ENCODE measurements at places on chromosomes 7 and 10. TPM values are rescaled to one million over a fixed set of nuclear protein-coding genes. Genes with fewer than 3 reads are reported as not detected.

DNA sequence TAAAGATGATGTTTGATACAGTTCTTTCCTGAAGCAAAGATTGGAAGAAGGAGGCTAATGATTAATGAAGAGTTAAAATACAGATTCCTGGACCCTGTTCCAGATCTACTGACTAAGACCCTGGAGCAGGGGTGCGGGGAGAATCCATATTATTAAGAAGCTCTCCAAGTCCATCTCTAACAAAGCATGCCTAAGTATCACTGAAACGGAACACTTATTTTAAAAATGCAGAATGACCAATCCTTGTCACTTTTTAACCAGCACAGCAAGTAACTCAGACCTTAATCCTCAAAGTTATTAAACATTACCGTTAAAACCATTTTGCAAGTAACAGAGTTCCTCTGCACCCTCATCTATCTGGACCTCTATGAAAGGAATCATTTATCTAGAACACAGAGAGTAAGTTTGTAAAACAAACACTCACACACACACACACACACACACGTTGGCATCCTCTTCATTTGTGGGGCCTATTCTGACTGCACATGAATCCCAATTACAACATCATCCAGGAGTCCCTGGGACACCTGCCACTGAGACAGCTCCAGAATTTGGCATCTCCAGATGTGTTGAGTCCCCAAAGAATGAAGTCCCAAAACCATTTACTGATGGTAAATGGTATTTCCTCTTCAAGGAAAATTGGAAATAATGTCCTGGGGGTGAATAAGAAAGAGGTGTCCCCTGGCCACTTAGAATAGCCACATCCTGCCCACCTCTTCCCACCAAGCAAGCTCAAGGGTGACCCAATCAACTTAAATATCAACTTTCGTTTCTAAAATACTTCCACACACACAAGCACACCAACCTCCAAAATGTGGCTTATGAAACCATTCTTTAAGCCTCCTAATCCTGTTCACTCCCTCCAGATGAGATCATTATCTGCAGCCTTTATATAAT is 117.5 kb downstream of the PARD3 start:
- no peaks in the 10 kb centered on the region for H3K36me3 ChIP-seq
- peaks cover 4% of the 10 kb centered on the region for H3K4me1 ChIP-seq
- H3K27ac ChIP-seq = no peak overlapping the region

DNA sequence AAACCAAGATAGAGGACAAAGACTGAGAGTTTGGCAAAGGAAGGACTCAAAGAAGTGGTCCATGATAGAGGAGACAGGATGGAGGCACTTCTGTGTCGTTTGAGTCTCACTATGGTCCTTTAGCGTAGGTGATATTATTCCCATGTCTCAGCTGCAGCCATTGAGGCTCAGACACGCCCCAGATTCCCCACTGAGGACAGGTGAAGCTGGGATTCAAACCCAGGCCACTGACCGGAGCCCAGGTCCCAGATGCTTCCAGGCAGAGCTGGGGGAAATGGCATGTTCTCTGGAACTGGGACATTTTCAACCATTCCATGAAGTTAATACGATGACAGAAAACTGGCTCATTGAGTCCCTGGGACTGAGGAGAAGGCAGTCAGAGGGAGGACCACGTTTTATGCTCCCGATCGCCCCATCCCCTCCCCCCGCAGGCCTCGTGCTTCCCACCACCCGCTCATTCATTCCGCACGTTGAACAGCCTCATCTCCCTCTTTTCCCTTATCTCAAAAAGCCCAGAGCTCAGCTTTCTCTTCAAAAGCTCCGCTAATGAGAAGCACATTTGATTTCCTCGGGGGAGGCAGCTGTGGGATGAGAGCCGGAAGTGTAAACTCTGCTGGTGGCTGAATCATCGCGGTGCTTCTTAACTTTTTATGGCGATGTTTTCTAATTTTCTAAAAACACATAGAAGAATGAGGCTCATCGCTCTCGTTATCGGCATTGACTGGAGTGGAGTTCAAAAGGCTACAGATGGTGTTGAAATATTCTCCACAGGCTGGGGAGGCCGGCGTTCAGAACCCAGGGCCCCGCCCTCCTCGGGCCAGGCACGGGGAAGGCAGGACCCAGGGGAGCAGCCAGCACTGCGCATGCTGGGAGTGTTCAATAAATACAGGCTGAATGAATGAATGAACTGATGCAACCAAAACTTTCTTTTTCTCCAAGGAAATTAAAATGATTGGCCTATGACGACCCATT is 64.0 kb downstream of the OAT start:
- peaks cover 8% of the 10 kb centered on the region for H3K4me1 ChIP-seq
- peak; percentile 92 for DNase-seq
- H3K27me3 ChIP-seq = no peaks in the 10 kb centered on the region

- no peaks in the 10 kb centered on the region for H3K36me3 ChIP-seq
- H3K4me1 ChIP-seq = peaks cover 15% of the 10 kb centered on the region
- H3K27me3 ChIP-seq = no peaks in the 10 kb centered on the region
- H3K27ac ChIP-seq = no peak overlapping the region
- no peak for DNase-seq
Measured at GRCh38 chr10:63759335-63759734, 238.1 kb downstream of the REEP3 start.

The PRF1 gene
- not detected for total RNA-seq

DNA sequence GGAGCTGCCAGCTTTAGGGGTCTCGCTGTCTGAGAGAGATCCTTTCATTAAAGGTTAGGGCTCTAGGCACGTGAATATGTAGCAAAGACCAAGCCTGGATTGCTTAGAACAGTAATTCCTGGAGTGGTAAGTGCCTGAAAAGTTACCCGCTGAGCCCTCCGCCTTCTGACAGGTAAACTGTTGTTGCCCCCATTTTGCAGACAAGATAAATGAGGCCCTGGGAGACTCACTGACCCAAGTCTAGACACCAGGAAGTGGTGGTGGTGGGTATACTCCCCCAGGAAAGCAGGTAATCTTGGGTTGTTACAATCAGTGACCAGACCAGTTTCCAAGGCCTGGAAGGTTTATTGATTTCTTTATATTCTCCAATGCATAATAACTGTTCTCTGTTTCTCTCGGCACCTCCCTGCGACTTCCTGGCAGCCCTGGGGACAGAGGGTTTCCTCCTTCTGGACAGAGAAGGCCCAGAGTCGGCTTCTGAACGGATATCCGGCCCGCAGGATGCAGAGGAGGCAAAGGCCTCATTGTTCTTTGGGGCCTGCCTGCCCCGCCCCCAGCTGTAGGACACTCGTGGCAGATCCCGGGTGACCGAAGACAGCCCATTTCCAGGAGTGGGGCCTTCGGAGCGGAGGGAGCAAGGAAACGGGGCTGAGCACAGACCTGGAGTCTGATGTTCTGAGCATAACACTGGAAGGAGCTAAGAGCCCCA is 1.3 kb upstream of the GRK5 start:
- H3K4me3 ChIP-seq = peak overlapping the region; percentile 76
- H3K27me3 ChIP-seq = no peaks in the 10 kb centered on the region
- H3K27ac ChIP-seq = no peak overlapping the region

- H3K27ac ChIP-seq = no peak overlapping the region
- no peak overlapping the region for H3K4me3 ChIP-seq
- DNase-seq = no peak
- H3K4me1 ChIP-seq = peaks cover 8% of the 10 kb centered on the region
- H3K36me3 ChIP-seq = no peaks in the 10 kb centered on the region
- no peaks in the 10 kb centered on the region for H3K27me3 ChIP-seq
Measured at GRCh38 chr7:131533151-131533559, 23.3 kb downstream of the PODXL start.

GRCh38 chr10:34599026-34599795 is 215.9 kb downstream of the PARD3 start:
- H3K4me1 ChIP-seq = no peaks in the 10 kb centered on the region
- H3K27ac ChIP-seq = no peak overlapping the region
- no peaks in the 10 kb centered on the region for H3K27me3 ChIP-seq
- DNase-seq = peak; percentile 48
- no peaks in the 10 kb centered on the region for H3K36me3 ChIP-seq

- peak overlapping the region; percentile 93 for H3K4me3 ChIP-seq
- peak overlapping the region; percentile 80 for H3K27ac ChIP-seq
- DNase-seq = no peak
- H3K36me3 ChIP-seq = peaks cover 11% of the 10 kb centered on the region
- no peaks in the 10 kb centered on the region for H3K27me3 ChIP-seq
Measured at GRCh38 chr10:72275351-72276012, 1.8 kb downstream of the DDIT4 start.

DNA sequence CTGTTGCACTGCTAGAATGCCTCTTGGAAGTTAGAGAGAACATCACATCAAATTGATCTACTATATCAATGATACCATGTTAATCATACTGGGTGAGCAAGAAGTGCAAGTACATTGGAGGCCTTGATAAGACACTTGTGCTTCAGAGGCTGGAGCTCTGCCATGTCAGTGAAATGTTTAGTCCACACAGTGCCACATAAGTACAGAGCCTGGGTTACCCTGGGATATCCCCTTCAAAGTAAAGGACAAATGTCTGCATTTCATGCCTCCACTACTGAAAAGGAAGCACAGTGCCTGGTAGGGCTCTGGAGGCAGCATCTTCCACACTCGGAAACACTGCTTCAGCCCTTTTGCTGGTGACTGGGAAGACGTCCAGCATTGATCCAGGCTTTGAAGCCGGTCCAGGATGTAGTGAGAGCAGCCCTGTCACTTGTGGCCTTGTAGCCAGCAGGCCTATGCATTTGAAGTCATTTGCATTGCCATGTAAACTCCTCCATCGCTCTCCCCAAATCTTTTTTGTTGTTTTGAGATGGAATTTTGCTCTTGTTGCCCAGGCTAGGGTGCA is 15.7 kb upstream of the STN1 start:
- H3K36me3 ChIP-seq = no peaks in the 10 kb centered on the region
- no peak overlapping the region for H3K27ac ChIP-seq
- no peak for DNase-seq
- H3K4me3 ChIP-seq = no peak overlapping the region

The GRM3 gene
- total RNA-seq = not detected

DNA sequence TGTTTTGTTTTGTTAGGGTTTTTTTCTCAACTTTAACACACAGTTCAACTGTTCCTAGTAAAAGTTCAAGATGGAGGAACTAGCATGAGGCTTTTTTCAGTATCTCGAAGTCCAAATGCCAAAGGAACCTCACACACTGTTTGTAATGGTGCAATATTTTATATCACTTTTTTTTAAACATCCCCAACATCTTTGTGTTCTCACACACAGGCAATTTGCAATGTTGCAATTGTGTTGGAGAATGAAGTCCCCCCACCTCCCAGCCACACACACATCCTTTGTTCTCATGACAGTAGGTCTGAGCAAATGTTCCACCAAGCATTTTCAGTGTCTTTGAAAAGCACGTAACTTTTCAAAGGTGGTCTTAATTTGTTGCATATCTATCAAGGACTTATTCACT is 120.9 kb downstream of the TWIST1 start:
- no peaks in the 10 kb centered on the region for H3K36me3 ChIP-seq
- no peaks in the 10 kb centered on the region for H3K27me3 ChIP-seq
- H3K4me3 ChIP-seq = no peak overlapping the region
- H3K27ac ChIP-seq = no peak overlapping the region

The RASSF4 gene
- 63.6 TPM for total RNA-seq

- no peaks in the 10 kb centered on the region for H3K4me1 ChIP-seq
- no peaks in the 10 kb centered on the region for H3K27me3 ChIP-seq
- H3K4me3 ChIP-seq = peak overlapping the region; percentile 86
- DNase-seq = no peak
- no peaks in the 10 kb centered on the region for H3K36me3 ChIP-seq
- H3K27ac ChIP-seq = peak overlapping the region; percentile 91
Measured at GRCh38 chr7:4774658-4775249, 669 bp upstream of the AP5Z1 start.

The LIPF gene
- not detected for total RNA-seq

The PAPSS2 gene
- total RNA-seq = 2.4 TPM

DNA sequence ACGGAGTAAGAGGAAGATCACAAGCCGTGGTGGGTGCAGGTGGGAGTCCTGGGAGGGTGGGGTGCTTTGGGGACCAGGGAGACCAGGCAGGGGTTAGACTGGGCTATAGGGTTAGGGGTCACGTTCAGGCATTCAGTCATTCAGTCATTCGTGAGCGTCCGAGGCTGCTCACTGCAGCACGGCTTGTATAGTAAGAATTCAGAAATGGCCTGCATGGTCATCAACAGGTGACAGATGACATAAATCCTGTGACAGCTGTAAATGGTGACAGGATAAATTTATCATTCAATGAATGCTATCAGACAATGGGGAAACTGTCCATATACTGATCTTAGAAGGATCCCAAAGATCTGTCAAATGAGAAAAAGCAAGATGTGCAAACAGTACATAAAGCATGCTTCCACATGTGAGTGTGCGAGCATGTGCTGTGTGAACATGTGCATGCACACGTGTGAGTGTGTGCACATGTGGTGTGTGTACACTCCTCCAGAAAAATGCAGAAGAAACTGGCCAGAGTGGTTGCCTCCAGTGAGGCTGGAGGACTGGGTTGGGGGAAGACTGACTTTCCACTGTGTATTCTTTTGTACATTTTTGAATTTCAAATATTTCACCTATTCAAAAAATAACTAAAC is 32.0 kb upstream of the SMARCD3 start:
- H3K27me3 ChIP-seq = no peaks in the 10 kb centered on the region
- no peak for DNase-seq
- H3K4me1 ChIP-seq = no peaks in the 10 kb centered on the region
- H3K27ac ChIP-seq = no peak overlapping the region
- no peak overlapping the region for H3K4me3 ChIP-seq
- no peaks in the 10 kb centered on the region for H3K36me3 ChIP-seq

GRCh38 chr7:87445897-87446296 is 29.6 kb downstream of the ABCB4 start:
- H3K4me3 ChIP-seq = no peak overlapping the region
- no peak for DNase-seq
- no peaks in the 10 kb centered on the region for H3K27me3 ChIP-seq
- H3K36me3 ChIP-seq = no peaks in the 10 kb centered on the region

The SPDYE6 gene
- 0.18 TPM for total RNA-seq

The HYAL4 gene
- total RNA-seq = not detected

DNA sequence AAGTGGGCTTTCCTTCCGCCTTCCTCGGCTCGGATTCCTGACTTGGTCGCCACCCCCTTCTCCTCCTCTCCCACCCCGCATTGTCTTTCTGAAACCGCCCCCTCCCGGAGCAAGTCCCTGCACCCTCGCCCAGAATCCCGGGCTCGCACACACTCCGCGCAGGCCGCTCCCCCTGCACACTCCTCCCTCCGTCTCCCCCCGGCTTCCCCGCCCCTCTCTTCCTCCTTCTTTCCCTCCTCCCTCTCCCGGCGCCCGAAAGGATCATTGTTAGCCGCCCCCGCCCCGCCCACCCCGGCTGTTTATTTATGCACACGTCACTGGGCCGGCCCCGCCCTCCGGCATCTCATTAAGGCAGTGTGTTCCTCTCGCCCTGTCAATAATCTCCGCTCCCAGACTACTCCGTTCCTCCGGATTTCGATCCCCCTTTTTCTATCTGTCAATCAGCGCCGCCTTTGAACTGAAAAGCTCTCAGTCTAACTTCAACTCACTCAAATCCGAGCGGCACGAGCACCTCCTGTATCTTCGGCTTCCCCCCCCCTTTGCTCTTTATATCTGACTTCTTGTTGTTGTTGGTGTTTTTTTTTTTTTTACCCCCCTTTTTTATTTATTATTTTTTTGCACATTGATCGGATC is at the start of gene TCF7L2:
TCF7L2 (plus strand) TSS at position 373 of the 633 bp plus-strand sequence. CDS start 510 bp downstream, outside the sequence.
- H3K27me3 ChIP-seq = no peaks in the 10 kb centered on the region
- no peaks in the 10 kb centered on the region for H3K36me3 ChIP-seq
- H3K4me1 ChIP-seq = peaks cover 33% of the 10 kb centered on the region
- peak within 1 kb of the TSS; percentile 97 for H3K27ac ChIP-seq
- H3K4me3 ChIP-seq = peak within 1 kb of the TSS; percentile 97
- peak; percentile 98 for DNase-seq

The IL2RA gene
- total RNA-seq = not detected

GRCh38 chr7:127208860-127209259 is 43.9 kb downstream of the GRM8 start:
- H3K4me1 ChIP-seq = no peaks in the 10 kb centered on the region
- H3K36me3 ChIP-seq = no peaks in the 10 kb centered on the region
- no peaks in the 10 kb centered on the region for H3K27me3 ChIP-seq

The CYP2C19 gene
- total RNA-seq = not detected

The ENO4 gene
- 0.35 TPM for total RNA-seq
